T-cell (primary cell): ENCODE measurements at places on chromosomes 2 and 18.

GRCh38 chr2:26533661-26534060 is 55.7 kb upstream of the OTOF start:
- no peak overlapping the region for H3K27ac ChIP-seq
- no peaks in the 10 kb centered on the region for H3K36me3 ChIP-seq
- H3K4me3 ChIP-seq, result no peak overlapping the region
- H3K27me3 ChIP-seq, result no peaks in the 10 kb centered on the region
- DNase-seq, result no peak

- no peak overlapping the region for H3K27ac ChIP-seq
- no peaks in the 10 kb centered on the region for H3K4me1 ChIP-seq
Observed at GRCh38 chr2:198664321-198664720, 793.4 kb downstream of the SATB2 start.

- no peaks in the 10 kb centered on the region for H3K27me3 ChIP-seq
- H3K36me3 ChIP-seq, result no peaks in the 10 kb centered on the region
- no peak overlapping the region for H3K27ac ChIP-seq
- H3K4me3 ChIP-seq, result no peak overlapping the region
- DNase-seq, result no peak
Observed at GRCh38 chr2:143000599-143000998, 123.1 kb downstream of the KYNU start.

GRCh38 chr18:35201256-35201931 is 39.4 kb upstream of the ZNF397 start:
- H3K4me3 ChIP-seq, result no peak overlapping the region
- no peaks in the 10 kb centered on the region for H3K4me1 ChIP-seq
- DNase-seq, result no peak
- H3K27ac ChIP-seq, result no peak overlapping the region
- no peaks in the 10 kb centered on the region for H3K27me3 ChIP-seq
- no peaks in the 10 kb centered on the region for H3K36me3 ChIP-seq

DNA sequence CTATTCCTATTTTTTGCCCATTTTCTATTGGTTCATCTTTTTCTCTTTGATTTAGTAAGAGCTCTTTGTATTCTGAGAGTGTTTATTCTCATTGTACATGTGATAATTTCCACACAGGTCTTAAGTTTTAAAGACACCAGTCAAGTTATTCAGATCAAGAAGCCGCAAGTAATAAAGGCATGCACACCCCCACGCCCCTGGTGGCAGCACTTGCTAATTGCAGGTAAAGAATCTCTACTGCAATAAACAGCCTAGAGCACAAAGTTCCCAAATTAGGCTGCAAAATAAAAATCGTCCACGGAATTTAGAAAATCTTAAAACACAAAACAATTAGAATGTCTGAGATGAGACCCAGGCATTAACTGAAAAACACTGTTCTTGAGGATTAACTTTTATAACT is 45.2 kb downstream of the ST3GAL5 start:
- H3K36me3 ChIP-seq, result peaks cover 9% of the 10 kb centered on the region
- DNase-seq, result peak; percentile 23
- no peak overlapping the region for H3K4me3 ChIP-seq
- no peak overlapping the region for H3K27ac ChIP-seq
- H3K27me3 ChIP-seq, result no peaks in the 10 kb centered on the region

DNA sequence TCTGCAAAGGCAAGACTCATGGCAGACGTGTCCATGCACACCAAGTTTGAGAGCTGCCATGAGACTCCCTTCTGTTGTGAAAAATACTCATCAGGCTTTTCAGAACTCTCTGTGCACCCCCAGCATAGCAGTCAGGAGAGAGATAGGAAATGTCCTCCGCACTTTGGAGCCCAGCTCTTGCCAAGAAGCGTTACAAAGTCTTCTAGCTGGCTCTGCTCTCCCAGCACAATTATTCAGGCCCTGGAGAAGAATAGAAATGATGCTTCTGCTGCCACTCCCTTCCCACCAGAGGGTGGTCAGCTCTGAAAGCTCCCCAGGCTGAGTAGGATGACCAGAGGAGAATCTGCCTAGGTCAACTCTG is 594.4 kb upstream of the ID2 start:
- H3K36me3 ChIP-seq, result no peaks in the 10 kb centered on the region
- no peaks in the 10 kb centered on the region for H3K4me1 ChIP-seq
- DNase-seq, result no peak
- no peak overlapping the region for H3K4me3 ChIP-seq
- H3K27me3 ChIP-seq, result no peaks in the 10 kb centered on the region
